Natural killer cell treated with Interleukin-12 subunit alpha and Interleukin-12 subunit beta and Interleukin-15 and Interleukin-18, amount 100 ng/mL, for 72 hours (primary cell): ENCODE measurements at places on chromosomes 6 and 20.

- DNase-seq: no peak
Observed at GRCh38 chr6:144715344-144715743, 430.2 kb downstream of the UTRN start.

GRCh38 chr6:72328775-72329174 is 293.1 kb upstream of the KCNQ5 start:
- DNase-seq: no peak

DNA sequence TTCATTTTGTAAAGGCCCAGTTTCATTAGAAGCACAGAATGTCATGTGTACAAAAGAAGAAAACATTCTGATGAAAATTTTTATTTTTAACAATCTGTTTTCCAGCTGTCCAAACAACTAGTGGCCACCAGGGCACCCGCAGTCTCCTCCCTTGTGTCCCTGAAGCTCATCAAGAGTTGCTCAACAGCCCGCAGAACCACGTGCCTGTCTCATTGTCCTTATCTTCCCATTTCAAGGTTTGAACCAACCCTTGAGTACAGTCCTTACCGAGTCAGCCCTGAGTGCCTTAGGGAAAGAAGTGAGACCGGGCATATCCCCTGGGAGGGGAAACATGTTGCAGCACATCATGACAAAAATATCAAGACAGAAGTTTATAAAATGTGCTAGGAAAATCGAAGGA is 15.9 kb upstream of the ZNF133 start:
- no peak for DNase-seq

GRCh38 chr6:123520217-123520616 is 116.5 kb downstream of the TRDN start:
- no peak for DNase-seq

- no peak for DNase-seq
Observed at GRCh38 chr6:66555082-66555481, 848.1 kb upstream of the EYS start.
